ENCODE measurements at places on chromosomes 2 and 18. TPM values are rescaled to one million over a fixed set of nuclear protein-coding genes. Genes with fewer than 3 reads are reported as not detected.

DNA sequence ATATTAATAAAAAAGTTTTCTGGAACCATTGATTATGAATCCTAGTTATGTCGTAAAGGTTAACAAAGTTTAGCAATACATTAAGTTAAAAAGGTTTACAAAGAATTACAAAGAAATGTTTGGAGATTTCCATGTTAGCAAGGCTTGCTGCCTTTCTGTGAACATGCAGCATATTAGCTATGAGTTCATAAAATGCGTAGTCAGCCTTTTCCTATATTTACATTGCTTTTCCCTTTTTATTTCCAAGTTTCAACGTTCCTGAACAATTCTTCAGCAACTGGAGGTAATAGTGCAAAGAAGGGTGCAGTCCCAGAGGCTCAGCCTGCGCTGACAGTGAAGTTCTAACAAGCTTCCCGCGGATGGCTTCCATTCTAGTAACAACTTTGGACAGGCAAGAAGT lies 51.6 kb downstream of the WDSUB1 start:
- no peaks in the 10 kb centered on the region for H3K27me3 ChIP-seq
- peaks cover 17% of the 10 kb centered on the region for H3K36me3 ChIP-seq
- H3K4me3 ChIP-seq, result no peak overlapping the region
- peaks cover under 1% of the 10 kb centered on the region for H3K4me1 ChIP-seq
- DNase-seq, result no peak

GRCh38 chr2:234850818-234851217 lies 101.0 kb upstream of the SH3BP4 start:
- H3K36me3 ChIP-seq, result no peaks in the 10 kb centered on the region
- H3K27me3 ChIP-seq, result no peaks in the 10 kb centered on the region
- DNase-seq, result no peak

DNA sequence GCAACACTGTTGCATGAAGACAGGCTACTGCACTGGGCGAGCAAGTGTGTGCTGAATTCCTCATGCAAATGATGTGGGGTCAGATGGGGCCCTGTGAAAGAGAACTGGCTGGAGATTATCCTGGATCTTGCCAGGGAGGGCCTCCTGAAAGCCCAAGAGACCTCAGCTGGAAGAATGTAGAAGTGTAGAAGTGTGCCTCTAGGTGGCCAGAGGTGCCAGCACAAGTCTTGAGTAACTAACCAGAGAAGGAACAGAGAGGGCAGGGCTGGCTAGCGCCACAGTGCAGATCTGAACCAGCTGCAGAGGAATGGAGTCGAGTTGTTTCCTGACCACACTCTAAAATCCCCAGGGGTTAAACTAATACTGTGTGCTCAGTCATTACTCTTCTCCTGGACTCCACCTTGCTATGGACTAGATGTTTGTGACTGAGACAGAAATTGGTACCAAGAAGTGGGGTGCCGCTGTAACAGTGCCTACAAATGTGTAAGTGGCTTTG lies 399.3 kb downstream of the LRATD1 start:
- no peaks in the 10 kb centered on the region for H3K27me3 ChIP-seq
- no peaks in the 10 kb centered on the region for H3K4me1 ChIP-seq
- no peak overlapping the region for H3K4me3 ChIP-seq
- H3K27ac ChIP-seq, result no peak overlapping the region
- no peaks in the 10 kb centered on the region for H3K36me3 ChIP-seq
- DNase-seq, result no peak

DNA sequence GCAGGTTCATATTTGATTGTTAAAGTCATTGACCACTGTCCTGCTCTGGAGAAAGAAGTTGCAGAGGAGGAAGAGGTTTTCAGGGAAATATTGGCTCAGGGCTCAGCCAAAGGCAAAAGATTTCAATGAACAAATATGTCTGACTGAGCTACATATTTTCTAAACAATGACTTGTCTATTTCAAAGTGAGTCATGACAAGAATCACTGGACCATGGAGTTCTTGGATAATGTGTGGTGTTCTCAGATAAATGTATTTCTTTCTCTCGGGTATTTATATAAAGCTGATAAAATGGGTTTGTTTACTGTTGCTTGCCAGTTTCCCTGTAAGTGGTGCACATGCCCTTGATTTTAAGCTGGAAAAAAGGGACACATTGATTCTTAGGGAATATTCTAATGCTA lies 34.3 kb upstream of the RMP24 start:
- DNase-seq, result no peak
- H3K27me3 ChIP-seq, result no peaks in the 10 kb centered on the region
- no peaks in the 10 kb centered on the region for H3K4me1 ChIP-seq
- H3K4me3 ChIP-seq, result no peak overlapping the region
- H3K27ac ChIP-seq, result no peak overlapping the region
- no peaks in the 10 kb centered on the region for H3K36me3 ChIP-seq

DNA sequence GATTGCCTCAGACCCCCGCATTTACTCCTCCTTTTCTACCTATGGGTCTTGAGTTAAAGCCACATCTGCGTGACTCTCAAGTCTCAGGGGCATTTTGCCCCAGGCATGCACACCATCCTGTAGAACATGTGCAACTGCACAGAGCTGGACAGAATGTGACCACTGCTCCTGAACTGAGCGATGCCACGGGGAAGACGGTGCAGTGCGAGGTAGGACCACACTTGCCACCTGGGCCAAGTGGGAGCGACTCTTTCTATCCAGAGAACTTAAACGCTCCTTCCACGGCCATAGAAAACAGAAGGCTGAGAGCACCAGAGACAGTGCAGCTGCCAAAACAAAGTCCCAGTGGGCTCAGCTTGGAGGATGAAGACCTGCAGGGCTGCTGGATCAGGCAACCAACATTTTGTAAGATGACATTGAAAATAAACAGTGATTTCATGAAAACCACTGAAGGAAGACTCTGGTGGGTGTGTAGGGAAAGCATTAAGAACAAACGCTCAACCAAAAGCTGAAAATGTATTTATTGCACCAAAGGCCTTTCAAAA lies 149.0 kb upstream of the HDAC4 start:
- H3K4me3 ChIP-seq, result no peak overlapping the region
- peaks cover 21% of the 10 kb centered on the region for H3K4me1 ChIP-seq
- DNase-seq, result no peak
- no peaks in the 10 kb centered on the region for H3K36me3 ChIP-seq
- no peak overlapping the region for H3K27ac ChIP-seq

DNA sequence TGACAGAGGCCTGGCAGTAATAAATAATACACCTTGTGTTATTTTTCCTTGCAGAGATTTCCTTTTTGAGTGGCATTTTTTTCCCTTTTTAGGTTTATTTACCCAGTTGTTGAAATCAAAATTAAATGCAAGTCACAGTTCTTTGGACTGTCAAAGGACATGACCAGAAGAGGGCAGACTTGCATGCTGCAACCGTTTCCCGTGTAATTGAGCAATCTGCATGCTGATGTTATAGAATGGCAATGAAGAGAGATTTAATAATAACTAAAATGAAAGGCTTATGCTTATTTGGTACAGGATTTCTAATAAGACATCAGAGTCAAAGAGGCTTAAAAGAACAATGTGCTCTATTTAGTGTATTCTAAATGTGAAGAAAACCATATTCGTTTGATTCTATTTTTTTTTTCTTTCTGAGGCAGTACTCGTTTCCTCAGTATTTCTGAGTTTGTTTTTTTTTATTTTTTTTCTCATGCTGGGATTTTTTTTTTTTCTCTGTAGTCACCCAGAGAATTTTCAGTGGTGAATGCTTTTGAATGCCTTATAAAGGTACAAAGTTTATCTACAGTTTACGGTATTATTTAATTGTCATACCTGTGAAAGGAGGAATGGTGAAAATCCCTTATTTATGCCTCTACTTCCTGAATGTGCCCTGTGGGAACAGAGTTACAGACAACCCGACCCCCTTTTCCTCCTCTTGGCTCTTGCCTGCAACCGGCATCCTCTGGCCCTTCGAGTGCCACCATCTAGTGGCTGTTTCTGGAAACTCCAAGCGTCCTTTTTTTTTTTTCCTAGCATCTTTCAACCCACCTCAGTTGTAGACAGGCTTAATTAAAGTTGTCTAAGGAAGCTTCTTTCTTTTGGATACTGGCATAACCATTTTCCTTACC lies 368.5 kb downstream of the LRRTM1 start:
- no peak overlapping the region for H3K4me3 ChIP-seq
- no peaks in the 10 kb centered on the region for H3K27me3 ChIP-seq
- H3K36me3 ChIP-seq, result no peaks in the 10 kb centered on the region
- no peaks in the 10 kb centered on the region for H3K4me1 ChIP-seq
- peak; percentile 15 for DNase-seq

GRCh38 chr18:22523481-22523880 lies 105.8 kb upstream of the CTAGE1 start:
- H3K4me3 ChIP-seq, result no peak overlapping the region
- no peak overlapping the region for H3K27ac ChIP-seq
- no peaks in the 10 kb centered on the region for H3K27me3 ChIP-seq
- no peak for DNase-seq

- no peaks in the 10 kb centered on the region for H3K36me3 ChIP-seq
- DNase-seq, result no peak
- H3K27me3 ChIP-seq, result no peaks in the 10 kb centered on the region
These were observed 1392.9 kb upstream of the ACVR2A start for GRCh38 chr2:146451972-146452371.

- H3K4me3 ChIP-seq, result no peak overlapping the region
- H3K4me1 ChIP-seq, result no peaks in the 10 kb centered on the region
- no peaks in the 10 kb centered on the region for H3K27me3 ChIP-seq
- DNase-seq, result peak; percentile 70
- no peak overlapping the region for H3K27ac ChIP-seq
These were observed 23.7 kb downstream of the NCAPH start for GRCh38 chr2:96359310-96359709.

The PROM2 gene
- total RNA-seq, result 0.70 TPM

The TFCP2L1 gene
- 1.8 TPM for total RNA-seq

The MGAT4A gene
- 96.4 TPM for total RNA-seq

The ICOS gene
- 0.35 TPM for total RNA-seq

The TMEM37 gene
- not detected for total RNA-seq

The SIX3 gene
- not detected for total RNA-seq

The SLC23A3 gene
- 0.48 TPM for total RNA-seq

Data from natural killer cell (primary cell).